ENCODE measurements at places on chromosomes 1 and 21. TPM values are rescaled to one million over a fixed set of nuclear protein-coding genes. Genes with fewer than 3 reads are reported as not detected.

Gene PHGDH
- 8.5 TPM for total RNA-seq

Gene SLAMF1
- total RNA-seq, result 30.7 TPM

Gene EDEM3
- total RNA-seq, result 41.0 TPM

Gene SAMSN1
- 64.6 TPM for total RNA-seq

Gene OVAAL
- not detected for total RNA-seq

Gene SLC6A9
- 8.2 TPM for total RNA-seq

Gene LRRC7
- total RNA-seq, result 0.13 TPM

Gene S100A14
- total RNA-seq, result 0.43 TPM

Gene E2F2
- total RNA-seq, result 2.5 TPM

Gene FOXD3
- total RNA-seq, result not detected

Gene LENEP
- total RNA-seq, result 1.3 TPM

Gene FCAMR
- total RNA-seq, result not detected

Gene TNFRSF1B
- total RNA-seq, result 99.6 TPM

Gene HMGCS2
- not detected for total RNA-seq

All from T-cell (primary cell).